HCT116 (cell line): ENCODE measurements at places on chromosomes 1 and 21.

- DNase-seq: no peak
These were observed 80.3 kb downstream of the LRIG2 start for GRCh38 chr1:113153116-113153803.

- no peak for DNase-seq
These were observed 281.0 kb downstream of the PTPRC start for GRCh38 chr1:198919667-198920398.

DNA sequence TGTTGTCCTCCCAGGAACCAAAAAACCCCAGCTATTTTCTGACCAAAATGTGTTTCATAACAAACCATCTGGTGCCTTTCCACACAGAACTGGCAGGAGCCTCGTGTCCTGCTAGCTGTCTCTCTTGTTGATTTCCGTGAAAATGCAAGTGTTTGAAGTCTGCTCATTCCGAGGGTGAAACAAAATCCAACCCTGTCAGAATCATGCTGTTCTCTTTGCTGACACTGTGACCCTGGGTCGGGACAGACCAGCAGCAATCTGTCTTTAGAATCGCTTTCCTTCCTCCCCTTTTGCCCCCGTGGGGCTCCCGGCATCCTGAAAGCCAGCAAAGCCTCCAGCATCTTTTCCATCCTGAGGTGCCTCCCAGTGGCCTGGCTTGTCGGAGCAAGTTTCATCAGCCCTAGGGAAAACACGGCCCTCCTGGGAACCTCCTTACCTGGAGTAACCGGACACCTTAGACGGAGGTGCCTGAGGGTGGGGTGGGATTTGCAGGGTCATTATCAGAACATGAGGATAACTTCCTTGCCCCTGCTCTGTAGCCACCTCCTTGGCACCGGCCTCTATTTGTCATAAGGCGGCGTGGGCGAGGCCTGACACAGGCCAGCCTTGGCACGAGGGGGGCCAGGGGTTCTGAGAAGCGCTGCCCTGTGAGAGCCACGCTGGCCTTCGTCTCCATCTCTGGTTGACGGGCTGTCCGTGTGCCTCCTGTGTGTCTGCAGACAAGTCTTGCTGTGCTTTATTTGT, 24.9 kb downstream of the LDLRAP1 start:
- peak; percentile 93 for DNase-seq

GRCh38 chr1:6472391-6472790, 6.4 kb upstream of the TNFRSF25 start:
- no peak for DNase-seq

DNA sequence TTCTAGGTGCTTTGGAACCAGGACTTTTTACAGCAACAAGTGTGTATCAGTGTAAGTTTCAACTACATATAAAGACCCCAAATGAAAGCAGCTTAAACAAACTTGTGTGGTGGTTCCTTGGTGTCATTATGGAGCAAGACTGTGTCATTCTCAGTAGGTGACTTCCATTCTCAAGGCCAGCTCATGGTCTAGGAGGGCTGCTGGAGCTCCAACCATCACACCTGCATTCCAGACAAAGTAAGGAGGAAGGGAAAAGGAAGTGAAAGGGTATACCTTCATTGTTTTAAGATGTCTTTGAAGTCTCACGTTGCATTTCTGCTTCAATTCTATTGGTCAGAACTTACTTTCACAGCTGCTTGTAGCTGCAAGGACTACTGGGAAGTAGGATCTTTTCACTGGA, 188.6 kb downstream of the C1orf94 start:
- DNase-seq: no peak

DNA sequence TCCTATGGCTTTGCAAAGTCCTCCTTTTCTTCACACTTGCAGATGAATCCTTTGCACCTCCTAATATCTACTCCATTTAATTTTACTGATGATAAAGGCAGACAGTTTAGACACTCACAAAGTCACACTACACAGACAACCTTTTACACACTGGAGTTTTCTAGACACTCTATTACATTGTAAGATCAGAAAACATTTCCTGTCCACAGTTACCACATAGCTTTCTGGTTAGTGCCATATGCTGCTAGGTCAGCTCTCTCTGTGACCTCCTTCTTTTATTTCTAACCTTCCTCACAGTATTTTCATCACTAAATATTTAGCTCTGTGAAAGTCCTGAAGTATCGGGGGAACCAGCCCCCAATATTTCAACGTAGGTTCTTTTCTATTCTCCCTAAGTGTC, 5.1 kb downstream of the SH2D1B start:
- no peak for DNase-seq

- DNase-seq: no peak
These were observed 48.9 kb downstream of the GORAB start for GRCh38 chr1:170580636-170581440.

DNA sequence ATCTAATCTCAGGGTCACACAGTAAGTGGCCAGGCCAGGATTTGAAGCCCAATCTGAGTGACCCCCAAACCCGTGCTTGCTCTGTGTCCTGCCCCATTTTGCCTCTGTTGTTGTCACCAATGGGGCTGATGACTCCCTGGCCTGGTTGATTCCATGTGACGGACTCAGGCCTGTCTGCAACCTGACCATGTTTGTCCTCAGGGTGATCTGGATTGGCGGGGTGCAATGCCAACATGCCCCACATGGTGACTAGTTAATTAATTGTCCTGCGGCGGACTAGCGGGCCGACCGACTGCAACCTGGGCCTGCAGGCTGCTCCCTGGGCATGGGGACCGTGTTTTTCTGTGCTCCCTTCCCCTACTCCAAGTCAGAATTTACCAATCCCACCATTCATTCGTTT, 256.3 kb downstream of the MATN1 start:
- DNase-seq: no peak

DNA sequence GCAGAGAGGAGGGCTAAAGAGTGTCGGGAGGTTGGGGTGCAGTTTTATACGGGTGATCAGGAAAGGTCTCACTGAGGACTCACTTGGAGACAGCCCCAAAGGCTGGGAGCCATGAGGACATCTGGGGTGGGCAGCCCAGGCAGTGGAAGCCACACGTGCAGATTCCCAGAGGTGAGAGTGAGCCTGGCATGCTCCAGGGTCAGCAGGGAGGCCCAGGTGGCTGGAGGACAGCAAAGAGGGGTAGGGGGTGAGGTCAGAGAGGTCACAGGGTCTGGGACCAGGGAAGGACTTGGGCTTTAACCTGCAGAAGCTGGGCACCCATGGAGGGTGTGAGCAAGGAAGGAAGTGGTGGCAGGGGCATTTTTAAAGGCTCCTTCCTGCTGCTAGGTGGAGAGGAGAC, 481.7 kb downstream of the MATN1 start:
- no peak for DNase-seq

GRCh38 chr1:93844262-93845045, 34.6 kb downstream of the DNTTIP2 start:
- peak; percentile 55 for DNase-seq

DNA sequence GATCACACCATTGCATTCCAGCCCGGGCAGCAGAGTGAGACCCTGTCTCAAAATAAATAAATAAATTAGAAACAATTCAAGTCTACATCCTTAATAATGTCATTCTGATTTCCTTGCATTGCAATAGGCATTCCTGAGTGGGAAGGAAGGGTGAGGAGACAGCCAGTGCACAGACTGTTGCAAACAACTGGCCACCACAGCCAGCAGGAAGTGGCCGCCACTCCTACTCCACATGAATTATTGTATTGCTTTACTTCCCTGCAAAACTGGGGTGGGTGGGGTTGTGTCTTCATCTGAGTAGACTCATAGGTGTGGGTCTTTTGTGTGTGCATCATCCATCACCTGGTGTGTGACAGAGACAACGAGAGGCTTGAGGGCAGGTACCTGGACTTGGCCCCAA, 60.1 kb downstream of the OPTC start:
- no peak for DNase-seq

GRCh38 chr1:64965366-64966157, 787 bp downstream of the JAK1 start:
- DNase-seq: no peak

- no peak for DNase-seq
These were observed 12.6 kb upstream of the IL12RB2 start for GRCh38 chr1:67294836-67295617.

GRCh38 chr1:93324486-93325464, 20.9 kb upstream of the DR1 start:
- DNase-seq: peak; percentile 35

DNA sequence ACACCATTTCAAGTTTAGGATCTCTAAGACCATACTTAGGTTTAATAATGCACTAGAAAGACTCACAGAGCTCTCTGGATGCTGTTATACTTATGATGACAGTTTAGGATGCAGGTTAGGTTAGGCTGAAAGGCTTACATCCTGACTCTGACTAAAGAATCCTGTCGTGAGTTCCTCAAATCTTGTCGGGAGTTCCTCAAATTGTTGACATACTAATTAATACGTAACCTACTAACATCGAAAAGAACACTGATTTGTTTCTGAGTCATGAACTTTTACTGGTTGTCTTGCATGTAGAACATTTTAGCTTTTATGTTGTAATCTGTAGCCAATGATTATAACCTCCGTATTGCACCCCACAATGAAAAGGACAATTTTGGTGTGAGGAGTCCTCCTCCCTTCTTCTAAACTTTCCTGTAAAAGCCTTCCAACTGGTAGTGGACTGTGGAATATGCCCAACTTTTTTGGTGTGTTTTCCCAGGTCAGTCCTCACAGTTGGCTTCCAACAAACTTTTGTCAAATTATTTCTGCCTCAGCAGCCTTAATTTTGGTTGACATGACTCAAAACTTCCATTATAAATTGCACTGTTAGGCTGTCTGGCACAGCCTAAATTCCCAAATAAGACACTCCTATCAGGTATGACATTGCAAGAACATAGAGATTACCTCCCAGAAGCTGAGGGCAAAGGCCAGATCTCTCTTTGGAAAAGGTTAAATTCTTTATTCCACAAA, 107.9 kb upstream of the PALMD start:
- DNase-seq: no peak

- DNase-seq: no peak
These were observed 13.6 kb upstream of the LRRC3 start for GRCh38 chr21:44441581-44442265.

GRCh38 chr1:9367806-9368205, 75.1 kb downstream of the SPSB1 start:
- DNase-seq: no peak

DNA sequence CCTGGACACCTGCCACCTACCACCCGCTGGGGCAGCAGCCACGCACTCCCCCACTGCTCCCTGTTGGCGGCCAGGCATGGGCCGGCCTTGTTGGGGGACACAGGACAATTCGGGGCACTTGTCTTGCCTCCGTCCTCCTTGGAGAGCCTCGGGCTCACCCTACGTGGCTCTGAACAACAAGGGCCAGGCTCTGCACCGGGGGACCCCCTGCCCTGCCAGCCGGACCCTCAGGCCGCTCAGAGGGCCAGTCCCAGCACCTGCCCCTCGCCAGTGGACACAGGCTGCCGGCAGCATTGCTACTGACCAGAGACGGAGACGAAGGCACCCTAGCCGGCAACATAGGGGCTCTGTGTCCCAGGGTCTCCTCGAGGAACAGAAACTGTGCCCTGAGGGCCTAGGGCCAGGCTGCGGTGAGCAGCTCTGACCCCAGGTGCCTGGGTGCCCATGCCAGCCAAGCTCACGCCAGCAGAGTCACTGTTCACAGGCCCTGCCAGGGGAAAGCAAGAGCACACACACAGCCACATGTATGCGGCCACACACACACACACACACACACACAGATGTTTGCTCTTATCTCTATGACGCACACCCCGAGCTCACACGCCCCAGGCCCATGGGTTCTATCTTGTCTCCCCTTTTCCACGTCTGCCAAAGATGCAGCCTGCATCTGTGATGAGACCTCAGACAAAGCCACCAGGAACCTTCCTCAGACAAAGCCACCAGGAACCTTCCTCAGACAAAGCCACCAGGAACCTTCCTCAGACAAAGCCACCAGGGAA, 45.9 kb downstream of the MORN1 start:
- no peak for DNase-seq

- DNase-seq: peak; percentile 10
These were observed 16.4 kb downstream of the ECHDC2 start for GRCh38 chr1:52904927-52905698.

DNA sequence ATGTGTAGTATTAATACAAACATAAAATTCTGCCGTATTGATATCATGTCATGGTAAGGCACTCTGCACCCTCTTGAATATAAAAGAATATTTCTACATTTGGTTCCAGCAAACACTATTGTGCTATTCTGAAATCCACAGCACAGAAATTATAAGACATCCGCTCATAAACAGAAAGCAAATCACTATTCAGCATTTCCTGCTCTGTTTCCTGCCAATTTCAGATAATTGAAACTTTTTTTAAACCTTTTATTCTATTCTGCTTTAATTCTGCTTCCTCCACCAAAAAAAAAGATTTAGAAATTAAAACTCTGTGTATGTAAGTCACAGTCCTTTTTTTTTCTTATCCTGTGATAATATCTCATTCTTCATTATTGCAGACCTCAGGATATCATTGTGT, 39.6 kb upstream of the PLEKHO1 start:
- no peak for DNase-seq

GRCh38 chr1:234603221-234604204, 6.5 kb downstream of the IRF2BP2 start:
- DNase-seq: no peak

DNA sequence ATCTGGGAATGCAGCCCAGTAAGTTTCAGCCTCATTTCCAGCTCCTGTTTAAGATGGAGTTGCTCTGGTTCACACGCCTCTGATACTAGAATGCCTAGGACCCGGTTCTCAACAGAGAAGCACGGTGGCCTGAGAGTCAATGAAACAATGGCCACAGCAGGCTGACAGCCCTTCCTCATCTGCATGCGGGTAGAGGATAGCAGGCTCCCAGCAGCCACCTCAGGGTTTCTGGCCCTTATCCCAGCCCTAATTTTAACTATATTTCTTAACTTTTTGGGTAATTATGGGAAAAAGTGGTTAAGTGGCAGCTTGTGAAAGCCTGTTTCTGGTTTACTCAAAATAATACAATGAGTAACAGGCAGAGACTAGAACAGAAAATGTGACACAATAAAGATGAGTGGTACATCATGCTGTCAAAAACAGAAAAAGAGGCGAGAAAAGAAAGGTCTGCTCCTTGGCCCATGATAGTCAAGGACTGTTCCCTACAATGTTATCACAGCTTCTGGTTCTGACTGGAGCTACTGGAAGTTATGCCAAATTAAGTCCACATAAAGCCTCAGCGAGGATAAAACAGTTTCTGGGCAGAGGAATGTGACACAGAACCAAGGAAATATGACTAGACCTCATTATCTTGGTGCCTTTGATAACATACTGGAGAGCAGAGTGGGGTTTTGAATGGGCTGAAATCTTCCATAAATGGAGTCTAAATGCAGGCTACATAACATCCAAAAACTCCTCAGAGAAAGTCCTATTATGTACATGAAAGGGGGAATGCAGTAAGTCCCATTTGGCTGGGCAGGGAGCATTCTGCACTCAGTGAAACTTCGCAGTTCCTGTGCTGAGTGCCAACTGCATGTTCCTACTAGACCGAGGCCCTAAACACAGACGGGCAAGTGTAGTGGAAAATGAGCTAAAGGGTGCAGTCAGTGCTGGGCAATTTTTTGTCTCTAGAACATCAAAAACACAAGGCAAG, 92.1 kb downstream of the NIBAN1 start:
- no peak for DNase-seq

DNA sequence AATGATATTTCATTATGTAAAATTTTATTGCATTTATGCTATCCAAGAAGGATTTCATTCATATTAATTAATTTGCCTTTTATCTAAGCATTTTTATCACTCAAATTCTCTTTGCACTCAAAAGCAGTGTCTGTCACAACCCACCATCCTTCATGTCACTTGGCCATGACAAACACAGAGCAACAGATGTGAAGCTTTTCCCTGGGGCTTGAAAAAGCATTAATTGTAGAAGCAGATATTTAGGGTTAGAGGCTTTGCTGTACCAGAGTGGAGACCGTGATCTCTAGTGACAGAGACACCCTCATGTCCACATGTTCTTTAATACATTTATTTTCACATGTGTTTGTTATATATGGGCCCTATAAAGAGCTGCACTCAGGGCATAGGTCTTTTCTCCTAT, 230.5 kb downstream of the SPATA17 start:
- DNase-seq: no peak
